Ureter (tissue), 1 donor: ENCODE measurements at places on chromosomes 5 and 9.

DNA sequence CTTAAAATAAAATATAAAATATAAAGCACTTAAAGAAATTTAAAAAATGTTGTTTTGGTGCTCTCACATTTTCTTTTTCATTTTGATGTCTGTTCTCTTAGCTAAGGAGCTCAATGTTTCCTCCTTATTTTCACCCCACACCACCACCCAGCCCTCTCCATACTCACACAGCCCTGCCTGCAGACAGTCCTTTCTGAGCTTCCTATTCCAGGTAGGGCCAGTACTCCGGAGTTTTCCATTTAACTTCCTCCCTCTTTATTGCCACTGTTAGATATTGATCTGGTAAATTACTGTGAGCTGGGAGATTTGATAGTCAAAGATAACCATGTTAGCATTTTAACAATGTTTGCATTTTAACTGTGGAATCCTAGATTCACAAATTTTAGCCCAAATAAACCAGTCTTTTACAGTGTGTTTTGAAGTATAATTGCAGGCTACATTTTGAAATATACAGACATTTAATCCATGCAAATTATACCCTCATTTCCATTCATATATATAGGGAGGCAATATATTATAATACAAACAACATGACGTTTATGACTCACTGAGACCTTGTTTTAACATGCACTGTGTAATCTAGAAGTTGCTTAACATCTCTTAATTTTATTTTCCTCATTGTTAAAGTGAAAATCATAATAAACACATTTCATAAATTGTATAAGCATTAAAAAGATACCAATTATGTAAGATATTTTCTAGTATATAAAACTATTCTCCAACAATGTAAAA, 927.1 kb downstream of the NR2F1-AS1 start:
- DNase-seq: no peak

DNA sequence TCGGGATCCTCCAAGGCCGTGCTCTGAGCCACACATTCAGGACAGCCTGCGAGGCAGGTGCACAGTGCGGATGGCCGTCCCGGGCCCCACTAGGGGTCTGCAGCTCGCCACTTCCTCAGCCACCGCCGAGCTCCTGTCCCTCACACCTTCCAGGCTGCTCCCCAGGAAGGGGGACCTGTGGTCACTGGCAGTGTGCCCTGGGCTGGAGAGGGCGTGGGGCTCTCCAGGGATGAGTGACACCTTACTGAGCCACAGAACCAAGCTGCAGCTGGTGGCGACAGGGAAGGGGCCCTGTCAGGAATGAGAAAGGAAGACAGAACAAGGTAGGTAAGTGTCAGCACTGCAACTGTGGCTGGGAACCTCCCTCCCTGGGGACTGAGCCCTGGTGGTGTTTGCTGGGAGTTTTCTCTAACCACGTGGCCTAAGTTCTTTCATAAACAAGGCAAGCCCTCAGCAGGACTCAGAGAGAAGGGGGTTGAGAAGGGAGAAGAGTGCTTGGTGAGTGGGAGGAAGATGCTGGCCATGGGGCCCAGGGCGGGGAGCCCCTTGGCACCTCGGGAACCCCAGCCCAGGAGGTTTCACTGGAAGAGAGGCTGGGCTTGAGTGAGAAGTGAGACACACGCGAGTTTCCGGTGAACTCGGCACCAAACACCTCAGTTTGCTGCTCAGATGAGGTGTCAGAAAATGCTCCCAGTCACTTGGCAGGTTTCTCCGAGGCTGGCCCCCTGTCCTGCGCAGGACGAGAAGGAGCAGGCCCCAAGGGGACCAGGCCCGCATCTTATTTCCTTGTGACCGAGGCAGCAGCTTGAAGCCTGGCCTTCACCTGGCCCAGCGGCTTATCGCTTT, 5.2 kb downstream of the IL13 start:
- DNase-seq: no peak

DNA sequence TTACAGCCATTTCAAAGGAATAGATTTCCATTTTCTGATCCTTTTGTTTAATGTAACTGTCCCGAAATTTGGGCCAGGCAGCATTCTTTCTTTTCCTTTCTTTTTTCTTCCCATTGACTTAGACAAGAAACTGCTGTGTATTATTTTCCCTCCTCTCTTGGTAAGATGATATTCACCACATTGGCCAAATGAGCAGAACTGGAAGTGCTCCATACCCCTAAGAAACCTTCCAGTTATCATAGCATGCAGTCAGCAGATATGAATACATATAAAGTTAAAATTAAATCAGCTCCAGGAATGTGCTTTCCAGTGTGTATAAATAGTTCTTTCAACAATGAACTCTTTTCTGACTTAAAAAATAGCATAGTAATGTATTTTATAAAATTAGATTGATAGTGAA, 168.5 kb upstream of the GAS1 start:
- no peak for DNase-seq

DNA sequence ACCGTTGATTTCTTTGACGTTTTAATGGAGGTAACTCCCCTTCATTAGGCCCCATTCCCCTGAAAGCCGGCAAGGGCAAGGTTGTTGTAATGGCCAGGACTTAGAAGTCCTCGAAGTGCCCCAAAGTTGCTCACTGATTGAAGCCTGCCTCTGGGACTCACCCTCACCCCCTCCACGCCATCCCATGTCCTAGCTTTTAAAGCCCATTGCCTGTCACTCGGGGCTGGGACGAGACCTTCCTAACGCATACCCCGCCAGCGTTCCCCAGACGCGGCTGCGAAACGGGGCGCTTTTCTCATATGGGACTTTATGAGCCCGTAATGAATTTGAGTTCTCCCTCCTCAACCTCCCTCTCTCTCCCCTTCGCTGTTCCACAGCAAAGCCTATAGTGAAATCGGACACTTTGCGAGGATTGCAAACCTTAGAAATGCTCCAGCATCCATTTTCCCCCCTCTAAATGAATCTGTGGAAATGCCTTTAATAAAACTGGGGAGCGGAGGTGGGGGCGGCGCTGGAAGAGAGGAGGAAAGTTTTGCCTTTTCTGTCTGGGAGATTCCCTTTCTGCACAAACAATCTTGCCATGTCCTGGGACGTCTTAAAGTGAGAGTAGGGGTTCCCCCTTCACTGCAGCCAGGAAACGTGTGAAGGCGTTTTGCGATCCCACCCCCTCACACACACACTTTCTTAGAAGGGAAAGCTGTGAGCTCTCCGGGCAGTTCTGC, 1.5 kb downstream of the PAPPA start:
- DNase-seq: no peak

DNA sequence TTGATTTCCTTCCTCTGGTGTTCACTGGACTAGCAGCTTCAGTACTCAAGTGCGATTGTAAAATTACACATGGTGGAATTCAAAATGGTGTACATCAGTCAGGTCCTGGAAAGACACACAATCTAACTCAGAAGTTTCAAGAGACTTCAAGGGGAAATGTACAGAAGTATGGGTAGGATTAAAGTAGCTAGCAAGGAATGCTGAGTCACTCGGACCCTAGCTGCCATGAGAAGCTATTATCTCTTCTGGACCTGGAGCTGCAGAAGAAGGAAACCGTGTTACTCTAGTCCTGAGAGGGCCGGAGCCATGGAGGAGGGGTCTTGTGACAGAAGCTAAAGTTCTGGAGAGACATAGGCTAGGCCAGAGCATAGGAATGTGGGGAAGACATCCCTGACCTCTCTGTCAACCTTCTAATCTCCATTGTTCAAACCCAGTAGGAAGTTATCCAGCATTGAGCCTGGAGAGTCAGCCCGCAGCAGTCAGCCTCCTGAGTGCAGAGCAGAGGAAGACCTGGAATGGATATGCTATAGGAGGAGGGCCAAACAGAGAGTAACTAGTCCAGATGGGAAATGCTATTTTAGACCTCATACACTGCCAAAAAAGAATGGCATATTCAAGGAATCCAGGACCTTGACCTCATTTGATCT, 84.3 kb downstream of the GHR start:
- DNase-seq: no peak

GRCh38 chr9:60545878-60546385, 368.3 kb upstream of the SPATA31A5 start:
- no peak for DNase-seq

GRCh38 chr5:35762368-35762767, 94.3 kb upstream of the IL7R start:
- DNase-seq: no peak
